ENCODE measurements at places on chromosomes 12 and 14.
A peak's percentile ranks its signal among the peaks of the same experiment; 100 is the strongest.

DNA sequence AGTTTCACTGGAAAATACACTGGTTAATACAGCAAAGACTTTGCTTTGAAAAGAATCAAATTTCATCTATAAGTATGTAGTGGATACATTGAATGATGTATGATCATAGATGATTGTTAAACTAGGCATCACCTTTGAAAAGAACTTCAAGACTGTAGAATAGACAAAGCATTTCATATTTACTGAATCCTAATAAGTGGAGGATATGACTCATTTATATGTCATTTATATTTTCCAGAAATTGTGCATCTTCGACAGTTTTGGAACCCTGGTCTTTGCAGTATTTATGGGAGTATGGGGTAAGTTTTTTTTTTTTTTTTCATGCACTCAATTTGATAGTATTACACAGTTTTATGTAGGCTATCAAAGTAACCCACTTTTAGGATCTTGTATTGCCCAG lies 161.9 kb downstream of the ANO6 start:
- DNase-seq = no peak

- no peak for DNase-seq
These were observed 533.9 kb downstream of the VRK1 start for GRCh38 chr14:97331058-97331457.

GRCh38 chr12:96219700-96220206 lies 25.6 kb downstream of the ELK3 start:
- DNase-seq = no peak

DNA sequence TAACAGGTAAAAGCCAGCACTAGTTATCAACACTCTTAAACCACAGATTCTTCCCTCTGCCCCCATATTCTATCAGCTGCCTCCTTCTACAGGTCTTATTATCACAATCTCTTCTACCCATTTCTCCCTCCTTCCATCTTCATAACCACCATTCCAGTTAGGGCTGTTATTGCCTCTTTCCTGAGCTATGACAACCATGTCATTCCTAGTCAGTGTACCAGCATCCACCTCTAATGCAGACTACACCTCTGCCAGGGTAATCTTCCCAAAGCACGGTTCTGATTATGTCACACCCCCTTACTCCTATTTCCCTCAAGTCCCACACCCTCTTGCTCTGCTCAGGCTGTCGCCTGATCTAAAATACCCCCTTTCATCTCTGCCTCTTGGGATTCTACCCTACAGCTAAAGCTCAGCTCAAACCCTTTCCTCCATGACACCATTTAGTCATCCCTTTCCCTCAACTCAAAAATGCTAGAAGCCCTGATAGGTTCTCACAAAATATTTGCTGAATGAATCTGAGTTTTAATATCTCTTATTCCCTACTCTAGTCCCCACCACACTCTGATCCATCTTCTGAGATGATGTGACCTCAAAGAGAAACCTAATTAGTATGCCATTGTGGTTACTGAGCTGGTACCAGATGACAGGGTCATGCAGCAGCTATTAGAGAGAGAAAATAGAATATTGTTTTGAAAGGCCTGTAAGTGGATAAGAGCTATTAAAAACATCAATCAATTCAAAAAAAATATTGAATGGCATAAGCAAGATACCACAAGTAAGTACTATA lies 11.7 kb downstream of the RACGAP1 start:
- DNase-seq = no peak

DNA sequence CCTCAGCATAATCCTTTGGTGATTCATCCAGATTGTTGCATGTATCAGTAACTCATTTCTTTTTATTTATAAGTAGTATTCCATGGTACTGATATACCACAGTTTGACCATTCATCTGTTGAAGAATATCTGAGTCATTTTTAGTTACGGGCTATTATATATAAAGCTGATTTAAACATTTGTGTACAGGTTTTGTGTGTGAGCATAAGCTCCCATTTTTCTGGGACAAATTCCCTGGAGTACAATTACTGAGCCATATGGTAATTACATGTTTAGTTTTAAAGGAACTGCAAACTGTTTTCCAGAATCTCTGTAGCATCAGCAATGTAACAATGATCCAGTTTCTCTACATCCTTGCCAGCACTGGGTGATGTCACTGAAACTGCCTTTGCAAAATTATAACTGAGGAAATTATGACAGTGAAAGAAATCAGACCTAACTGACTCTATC lies 236.2 kb upstream of the KRR1 start:
- DNase-seq = no peak

GRCh38 chr12:54424224-54424623 lies 5.2 kb upstream of the ITGA5 start:
- no peak for DNase-seq

GRCh38 chr14:64688031-64688430 lies 16.2 kb upstream of the PLEKHG3 start:
- DNase-seq = no peak

- DNase-seq = no peak
These were observed 3.9 kb upstream of the GPX2 start for GRCh38 chr14:64946310-64947045.

GRCh38 chr14:21852061-21852664 lies 178.5 kb upstream of the OR4E1 start:
- DNase-seq = peak; percentile 61

DNA sequence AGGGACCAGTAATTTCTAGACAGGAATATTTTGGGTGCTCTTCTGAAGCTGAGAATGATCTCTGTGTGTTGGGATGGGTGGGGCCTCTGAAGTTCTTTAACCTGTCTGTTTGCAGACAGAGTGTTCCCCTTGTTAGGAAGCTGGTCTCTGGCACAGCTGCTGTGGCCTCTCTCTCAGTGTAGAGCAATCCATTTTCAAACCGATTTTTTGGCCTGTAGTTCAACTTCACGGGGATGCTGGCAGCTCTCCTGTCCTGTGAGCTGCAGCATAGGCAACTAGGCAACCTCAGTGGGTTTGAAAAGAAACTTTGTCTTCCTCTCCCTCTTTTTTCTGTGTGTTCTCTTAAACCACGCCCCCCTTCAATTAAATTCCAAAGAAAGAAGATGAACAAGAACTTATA lies 69.1 kb downstream of the SMOC1 start:
- DNase-seq = no peak

DNA sequence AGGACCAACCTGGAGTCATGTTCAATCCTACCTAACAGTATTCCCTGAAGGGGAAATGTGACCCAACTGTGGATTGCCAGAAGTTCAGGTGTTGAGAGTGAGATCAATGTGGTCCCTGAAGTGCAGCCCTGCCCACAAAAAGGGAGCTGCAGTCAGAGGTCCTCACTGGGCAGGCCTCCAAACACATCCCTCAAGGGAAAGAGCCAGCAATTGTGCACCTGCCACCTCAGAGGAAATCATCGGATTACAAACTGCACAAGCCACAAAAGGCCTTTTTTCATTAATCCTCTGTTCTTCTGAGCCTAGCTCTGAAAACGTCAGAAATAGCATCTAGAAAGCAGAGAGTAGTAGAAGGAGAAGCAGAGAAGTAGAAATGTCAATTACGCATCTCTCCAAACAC lies 10.8 kb upstream of the MDM1 start:
- DNase-seq = no peak

DNA sequence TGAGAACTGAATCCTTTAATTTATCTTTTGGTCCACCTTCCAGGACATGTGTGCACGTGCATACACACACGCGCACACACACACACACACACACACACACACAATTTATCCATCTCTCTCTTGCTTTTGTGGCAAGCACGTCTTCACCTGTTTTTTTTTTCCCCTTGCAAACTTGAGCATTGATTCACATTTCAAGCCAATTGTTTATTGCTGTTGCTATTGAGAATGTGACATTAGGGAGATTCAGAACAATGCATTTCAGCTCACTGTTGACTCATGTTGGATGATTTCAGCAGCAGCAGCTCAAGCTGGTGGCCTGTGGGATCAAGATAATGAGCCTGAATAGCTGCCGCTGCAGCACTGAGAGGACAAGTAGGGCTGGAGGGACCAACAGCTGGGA lies 128.9 kb downstream of the SNAPC1 start:
- no peak for DNase-seq

DNA sequence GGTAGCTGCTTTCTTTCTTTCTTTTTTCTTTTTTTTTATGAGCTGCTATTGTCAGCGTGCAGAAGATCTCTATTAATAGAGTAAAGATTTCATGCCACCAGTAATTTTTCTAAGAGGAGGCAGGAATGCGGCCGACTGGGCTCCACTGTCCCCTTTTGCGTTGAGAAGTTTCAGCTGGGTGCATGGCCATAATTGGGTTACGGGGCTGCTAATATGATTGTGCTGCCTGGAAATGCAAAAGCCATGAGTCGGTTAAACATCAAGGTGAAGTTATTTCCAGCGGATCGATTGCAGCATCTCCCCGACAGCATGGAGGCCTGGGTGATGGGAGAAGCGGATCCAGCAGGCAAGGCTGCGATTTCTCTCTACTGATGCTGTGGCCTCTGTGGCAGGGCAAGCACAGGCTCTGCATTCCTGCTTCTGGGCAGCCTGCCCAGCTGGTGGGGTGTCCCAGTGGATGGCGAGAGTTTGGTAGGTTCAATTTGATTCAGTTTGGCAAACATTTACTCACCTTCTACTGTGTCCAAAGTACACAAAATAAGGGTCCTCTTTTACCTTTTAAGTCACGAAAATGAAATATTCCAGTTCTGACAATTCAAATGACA lies 54.4 kb upstream of the PRMT8 start:
- no peak for DNase-seq

DNA sequence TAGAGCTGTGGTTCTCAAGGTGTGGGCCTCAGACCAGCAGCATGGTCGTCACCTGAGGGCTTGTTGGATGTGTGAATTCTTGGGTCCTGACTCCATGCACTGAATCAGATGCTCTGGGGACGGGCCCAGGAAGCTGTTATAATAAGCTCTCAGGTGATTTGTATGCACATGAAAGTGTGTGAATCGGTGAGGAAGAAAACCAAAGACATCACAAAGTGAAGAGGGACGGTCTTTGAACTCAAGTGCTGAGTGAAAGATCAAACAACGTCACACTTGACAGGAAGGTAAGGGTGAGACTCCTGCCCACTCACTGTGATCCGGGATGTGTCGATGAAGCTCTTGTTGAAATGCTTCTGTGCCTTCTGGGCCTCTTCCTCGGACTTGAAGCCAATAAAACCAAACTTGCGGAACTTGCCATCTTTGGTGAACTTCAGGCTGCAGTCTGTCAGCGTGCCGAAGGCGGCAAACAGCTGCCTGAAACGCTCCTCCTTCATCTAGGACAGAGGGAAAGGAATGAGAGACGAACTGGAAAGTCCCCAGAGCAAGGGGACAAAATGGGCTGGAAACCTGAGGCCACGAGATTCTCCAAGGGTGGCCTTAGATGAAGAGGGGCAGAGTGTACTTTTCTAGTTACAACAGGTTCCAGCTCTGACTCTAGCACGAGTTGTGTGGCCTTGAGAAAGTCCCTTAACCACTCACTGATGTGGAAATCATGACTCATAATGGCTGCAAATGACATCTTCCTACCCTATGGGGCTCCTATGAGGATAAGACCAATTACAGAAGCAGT lies 4.0 kb downstream of the RBM19 start:
- DNase-seq = peak; percentile 27

DNA sequence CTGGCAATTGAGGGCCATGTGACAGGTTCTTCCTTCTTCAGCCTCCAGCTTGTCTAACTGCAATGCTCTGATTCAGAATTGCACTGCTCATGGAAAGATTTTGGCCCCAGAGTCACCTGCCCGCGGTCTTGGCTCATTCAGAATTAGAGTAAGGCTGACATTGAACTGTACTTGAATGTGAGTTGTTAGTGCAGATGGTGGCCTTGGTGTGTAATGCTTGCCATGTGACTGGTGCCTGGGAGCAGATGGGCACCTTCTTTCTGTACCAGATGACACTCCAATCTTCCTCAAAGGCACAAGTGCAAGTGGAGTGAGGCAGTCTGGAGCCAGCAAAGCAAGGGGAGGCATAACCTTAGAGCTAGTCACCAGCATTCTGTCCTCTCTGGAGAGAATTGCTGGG lies 36.5 kb upstream of the ANO4 start:
- DNase-seq = no peak

- DNase-seq = no peak
These were observed 319.1 kb downstream of the PPFIA2 start for GRCh38 chr12:81440001-81440400.

GRCh38 chr14:106690333-106690891 lies 1164.0 kb downstream of the TMEM121 start:
- no peak for DNase-seq
